ENCODE measurements at places on chromosomes 1 and 21.

- no peak for DNase-seq
These were observed 3.2 kb upstream of the ARTN start for GRCh38 chr1:43930168-43930948.

GRCh38 chr1:168271636-168272035, 9.0 kb upstream of the TBX19 start:
- no peak for DNase-seq

DNA sequence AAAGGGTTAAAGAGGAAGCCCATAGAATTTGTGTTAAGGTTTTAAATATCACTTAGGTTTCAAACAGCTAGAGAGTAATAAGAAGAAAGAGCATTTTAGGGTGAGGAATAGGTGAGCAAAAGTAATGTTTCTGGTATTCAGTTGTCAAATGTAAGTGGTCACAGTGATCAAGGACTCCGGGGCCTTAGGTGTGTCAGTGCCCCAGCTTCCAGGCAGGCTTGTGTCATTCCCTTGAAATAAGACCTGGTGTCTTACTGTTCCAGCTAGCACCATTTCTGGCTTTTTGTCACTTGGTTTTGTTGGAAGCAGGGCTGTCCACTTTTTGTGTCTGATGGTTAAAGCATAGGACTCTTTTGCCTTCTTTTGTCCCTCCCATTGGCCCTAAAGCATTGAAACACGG, 69.6 kb downstream of the DYRK1A start:
- DNase-seq = no peak

GRCh38 chr1:69993810-69994209, 211.6 kb downstream of the LRRC40 start:
- no peak for DNase-seq

DNA sequence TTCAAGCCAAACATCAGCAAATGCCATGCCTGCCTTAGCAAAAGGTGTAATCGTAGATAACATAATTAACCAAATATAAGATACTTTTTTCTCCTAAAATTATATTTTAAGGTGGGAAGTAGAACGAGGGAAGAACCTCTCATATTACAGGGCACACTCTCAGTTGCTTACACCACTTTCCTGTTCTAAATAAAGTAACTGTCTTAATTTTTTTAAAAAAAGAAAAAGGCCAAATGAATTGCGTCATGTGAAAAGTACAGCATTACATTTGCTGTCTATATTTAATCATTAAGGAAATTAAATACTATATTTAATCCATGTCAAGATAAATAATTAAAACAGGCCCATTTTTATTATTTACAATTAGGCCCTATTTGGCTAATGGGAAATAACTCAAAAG, 23.7 kb downstream of the JAK1 start:
- DNase-seq = no peak

- no peak for DNase-seq
These were observed 22.9 kb downstream of the SPSB1 start for GRCh38 chr1:9315411-9316079.

DNA sequence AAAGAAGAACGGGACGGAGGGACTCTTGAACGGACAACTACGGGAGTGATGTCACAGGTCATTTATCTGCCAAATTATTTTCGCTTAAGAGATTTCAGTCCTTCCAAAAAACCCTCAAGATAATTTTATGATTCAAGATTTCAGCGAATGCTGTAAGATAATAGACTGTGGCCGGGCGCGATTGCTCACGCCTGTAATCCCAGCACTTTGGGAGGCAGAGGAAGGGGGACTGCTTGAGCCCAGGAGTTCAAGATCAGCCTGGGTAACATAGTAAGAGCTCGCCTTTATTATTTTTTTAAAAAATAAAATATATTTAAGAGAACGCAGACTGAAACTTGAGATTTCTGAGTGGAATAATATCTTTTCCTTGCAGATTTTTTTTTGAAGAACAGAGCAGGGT, 609 bp downstream of the RWDD2B start:
- no peak for DNase-seq

GRCh38 chr21:31072533-31072932, 34.3 kb upstream of the KRTAP19-8 start:
- no peak for DNase-seq

DNA sequence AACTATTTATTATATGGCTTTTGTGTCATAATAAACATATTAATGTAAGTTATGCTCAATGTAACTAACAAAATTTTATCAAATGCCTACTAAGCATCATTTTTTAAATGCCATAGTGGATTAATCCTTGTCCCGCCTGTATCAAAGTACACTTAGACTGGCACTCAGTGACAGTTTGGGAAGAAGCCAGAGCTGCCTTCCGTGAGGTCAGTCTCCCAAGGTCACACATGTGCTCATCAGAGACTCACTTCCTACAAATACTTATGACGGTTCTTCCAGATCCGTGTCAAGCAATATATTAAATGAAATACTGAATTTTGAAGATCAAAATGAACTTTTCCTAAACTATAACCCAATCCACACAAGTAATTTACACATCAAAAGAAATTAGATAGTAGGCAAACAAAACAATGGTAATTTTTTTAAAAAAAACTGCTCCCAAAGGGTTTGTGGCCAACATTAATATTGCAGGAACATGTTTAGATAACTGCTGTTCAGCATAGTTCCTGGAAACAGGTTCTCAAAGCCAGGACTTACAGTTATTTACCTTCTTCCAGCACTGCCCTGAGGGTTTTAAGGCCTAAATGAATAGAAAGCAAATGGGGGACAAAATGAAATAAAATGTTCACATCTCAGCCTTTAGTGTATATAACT, 27.2 kb downstream of the WLS start:
- no peak for DNase-seq

DNA sequence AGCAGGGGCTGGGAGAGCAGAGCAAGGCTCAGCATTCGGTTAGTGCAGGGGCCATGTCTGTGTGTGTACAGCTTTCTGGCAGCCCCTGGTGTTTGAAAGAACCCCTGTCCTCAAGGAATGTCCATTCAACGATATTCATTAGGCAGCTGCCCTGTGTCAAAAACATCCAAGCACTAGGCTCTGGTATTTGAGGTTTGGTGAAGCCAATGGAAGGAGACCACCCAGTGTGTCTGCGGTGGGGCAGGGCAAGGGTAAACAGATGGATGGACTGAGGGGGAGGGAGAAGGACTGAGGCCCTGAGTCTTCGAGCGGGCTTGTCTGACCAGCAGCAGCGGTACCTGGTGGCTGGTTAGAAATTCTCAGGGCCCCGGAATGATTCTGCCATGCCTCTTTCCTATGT, 155.6 kb upstream of the KLHDC7A start:
- DNase-seq = no peak

- no peak for DNase-seq
These were observed 11.0 kb upstream of the C1QA start for GRCh38 chr1:22625262-22625925.

Measured in NK-92 treated with Interleukin-12 subunit alpha and Interleukin-12 subunit beta, amount 100 ng/mL, for 24 hours (cell line).